Non-pigmented ciliary epithelial cell (primary cell): ENCODE measurements at places on chromosomes 12 and 14.

DNA sequence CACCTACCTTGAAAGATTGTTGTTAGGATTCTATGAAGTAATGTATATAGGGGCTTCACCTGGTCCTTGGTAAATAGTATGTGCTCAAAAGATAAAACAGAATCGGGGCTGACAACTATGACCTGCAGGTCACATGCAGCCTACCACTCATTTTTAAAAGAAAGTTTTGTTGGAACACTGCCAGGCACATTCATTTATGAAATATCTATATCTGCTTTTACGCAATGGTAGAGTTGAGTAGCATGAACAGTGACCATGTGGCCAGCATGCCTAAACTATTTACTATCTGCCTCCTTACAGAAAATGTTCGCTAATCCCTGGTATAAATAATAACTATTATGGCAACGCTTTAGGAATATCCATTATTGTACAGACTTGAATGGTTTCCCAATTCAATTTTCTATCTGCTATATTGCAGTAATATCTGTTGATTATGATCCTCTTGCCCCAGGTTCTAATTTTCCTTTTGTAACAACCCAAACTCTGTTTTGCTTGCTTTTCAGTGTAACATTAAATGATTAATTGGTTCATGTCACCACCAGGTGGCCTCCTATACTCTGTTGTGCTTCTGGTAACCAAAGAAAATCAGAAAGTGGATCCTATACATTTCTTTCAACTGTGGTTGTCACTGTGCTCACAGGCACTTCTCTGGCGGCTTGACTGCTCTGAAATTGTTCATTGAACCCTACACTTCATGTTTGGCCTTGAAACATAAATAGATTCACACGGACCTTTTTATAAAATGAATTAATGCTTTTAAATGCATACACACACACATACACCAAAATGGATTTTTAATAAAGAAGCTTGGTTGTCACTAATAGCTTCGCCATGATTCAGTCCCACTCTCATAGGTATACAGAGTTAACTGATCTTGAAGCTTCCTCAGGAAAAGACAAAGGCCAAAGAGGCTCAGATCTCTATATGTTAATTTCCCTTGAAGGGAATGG, 227.7 kb upstream of the NPAS3 start:
- DNase-seq = no peak

DNA sequence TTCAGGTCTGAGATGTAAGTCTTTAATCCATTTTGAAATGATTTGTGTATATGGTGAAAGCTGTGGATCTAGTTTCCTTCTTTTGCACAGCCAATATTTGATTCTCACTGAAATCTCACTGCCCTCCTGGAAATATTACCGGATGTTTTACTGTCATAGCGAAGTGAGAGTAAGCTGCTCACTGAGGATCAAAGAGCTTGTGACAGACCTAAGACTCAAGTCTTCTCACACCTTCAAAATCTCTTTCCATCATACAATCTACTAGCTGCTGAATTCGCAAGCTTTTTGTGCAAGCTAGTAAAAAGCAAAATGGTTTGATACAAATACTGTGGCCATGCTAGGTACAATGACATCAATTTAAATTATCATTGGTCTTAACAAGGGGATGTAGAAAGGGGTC, 3.9 kb downstream of the LRRK2 start:
- no peak for DNase-seq

DNA sequence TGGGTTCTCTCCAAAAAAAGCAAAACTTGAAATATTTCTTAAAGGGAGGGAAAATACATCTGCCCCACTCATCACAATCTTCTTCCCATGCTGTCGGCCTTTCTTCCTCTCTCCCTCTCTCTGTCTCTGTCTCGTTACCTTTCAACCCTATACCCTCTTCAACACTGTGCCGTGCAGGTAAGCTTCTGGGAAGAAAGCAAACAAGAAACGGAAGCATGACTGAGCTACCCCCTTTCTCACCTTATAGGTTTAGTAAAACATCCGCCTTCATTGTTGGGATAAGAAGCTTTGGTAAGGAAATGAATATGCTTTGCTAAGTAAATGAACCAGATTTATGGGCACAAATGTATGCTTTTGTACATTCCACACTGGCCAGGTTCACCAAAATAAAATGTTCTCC, 63.0 kb downstream of the TMEM30B start:
- DNase-seq = no peak

- no peak for DNase-seq
Observed at GRCh38 chr12:63931703-63932102, 87.2 kb downstream of the SRGAP1 start.

GRCh38 chr14:68461086-68461485, 331.8 kb downstream of the ZFP36L1 start:
- no peak for DNase-seq

- DNase-seq = no peak
Observed at GRCh38 chr12:29706311-29706710, 77.4 kb downstream of the TMTC1 start.

DNA sequence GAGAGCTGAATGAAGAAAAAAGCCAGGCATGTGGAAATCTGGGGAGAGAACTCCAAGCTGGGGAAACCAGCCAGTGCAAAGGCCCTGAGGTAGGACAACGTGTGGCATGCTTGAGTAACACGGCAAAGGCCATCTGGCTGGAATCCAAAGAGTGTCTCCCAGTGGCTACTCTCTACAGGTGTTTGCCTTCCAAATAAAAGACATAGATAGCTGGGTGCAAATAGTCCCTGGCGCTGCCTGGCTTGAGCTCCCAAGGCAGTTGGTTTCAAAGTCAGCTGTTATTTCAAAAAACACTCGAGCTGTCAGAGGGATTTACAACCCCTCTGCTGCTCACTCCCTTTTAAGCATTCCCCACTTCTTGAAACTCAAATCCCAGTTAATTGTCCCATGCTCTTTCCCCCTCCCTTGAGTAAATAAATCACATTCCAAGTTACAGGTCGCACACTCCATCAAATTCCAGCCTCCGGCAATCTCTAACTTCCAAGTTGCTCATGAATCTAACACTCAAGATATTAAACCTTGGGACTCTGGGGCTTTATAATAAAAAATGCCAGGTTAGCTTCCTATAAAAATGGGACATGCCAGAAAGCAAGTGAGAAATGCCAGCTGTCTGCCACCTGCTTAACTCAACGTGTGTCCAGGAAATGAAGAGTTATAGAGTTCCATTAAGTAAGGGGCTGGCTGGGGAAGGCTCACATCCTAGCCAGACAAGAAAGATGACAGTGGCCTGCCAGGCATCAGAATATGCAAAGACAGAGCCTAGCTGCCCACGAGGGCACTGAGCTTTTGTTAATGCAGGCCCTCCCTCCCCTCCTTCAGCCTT, 133.6 kb upstream of the NOS1 start:
- DNase-seq = no peak

DNA sequence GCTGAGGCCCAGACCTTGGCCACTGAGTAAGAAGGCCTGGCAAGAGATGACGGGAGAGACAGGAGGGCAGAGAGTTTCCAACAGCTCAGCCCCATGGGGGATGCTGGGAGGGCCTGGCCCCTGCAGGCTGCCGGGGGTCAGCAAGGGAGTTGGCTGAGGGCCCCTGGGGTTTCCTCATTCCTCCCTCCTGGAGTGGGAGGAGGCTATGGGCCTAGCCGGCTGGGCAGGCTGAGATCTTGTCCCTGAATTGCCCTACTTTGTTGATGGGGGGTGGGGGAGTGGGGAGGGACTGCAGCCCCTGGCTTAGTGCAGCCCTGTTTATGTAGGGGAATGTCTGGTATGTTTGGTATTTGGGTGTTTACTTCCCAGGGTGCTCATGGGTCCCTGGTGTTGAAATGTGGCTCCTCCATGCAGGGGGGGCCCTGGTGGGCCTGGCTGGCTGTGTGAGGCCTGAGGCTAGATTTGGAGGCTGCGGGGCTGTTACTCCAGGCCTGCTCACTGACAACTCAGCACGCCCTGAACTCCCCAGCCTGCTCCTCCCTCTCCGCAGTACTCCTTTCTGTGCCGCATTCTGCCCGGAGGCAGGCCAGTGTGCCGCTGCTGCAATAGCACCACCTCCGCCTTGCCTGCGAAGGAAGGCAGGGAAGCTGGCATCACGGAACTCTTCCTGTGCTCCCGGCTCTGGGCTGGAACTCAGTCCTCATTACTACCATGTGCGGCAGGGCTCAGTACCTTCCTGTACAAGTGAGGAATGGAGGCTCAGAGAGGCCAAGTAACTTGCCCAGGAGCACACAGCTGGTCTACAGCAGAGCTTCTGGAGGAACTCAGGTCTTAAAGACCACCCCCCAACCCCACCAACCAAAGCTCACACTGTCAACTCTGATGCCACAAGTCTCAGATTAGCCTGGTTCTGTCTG, 25.3 kb downstream of the JDP2 start:
- peak; percentile 54 for DNase-seq

DNA sequence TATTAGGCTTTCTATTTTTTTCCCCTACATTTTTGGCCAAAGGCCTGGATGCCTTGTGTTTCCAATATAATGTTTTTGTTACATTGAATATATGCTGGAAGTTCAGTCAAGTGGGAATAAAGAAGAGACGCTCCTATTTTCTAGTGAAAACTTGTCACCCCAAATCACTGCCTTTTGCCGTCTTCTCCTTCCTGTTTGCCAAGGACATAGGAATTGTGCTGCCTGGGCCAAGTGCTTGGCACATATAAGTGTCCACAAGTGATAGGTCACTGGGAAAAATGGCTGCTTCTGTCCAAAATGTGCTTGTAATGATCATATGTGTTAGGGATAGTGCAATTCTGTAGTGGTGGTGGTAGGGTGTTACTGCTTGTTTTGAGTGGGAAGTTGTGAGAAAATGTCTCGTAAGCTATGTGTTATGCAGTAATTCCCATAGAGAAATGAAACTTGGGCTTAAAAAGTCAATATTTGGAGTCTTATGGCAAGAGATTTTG, 11.6 kb upstream of the KCNJ8 start:
- DNase-seq = no peak

DNA sequence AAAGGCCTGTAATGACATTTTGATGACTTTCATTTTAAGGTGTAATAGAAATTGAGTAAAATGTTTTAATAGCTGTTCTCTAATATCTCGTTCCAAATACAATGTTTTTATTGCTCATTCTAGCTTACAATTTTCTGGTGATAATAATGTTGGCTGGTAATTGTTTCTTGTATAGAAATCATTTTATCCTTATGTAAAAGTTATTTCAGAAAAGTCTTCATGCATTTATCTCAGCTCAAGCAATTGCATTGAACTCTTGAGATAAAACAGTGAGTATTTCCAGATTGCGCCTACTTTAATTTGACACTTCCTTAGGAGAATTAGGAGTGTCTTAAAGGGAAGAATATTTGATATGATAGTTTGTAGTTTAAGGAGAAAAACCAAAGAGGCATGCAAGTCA, 4.0 kb downstream of the RMST start:
- no peak for DNase-seq

- DNase-seq = peak; percentile 53
Observed at GRCh38 chr12:116916714-116917114, 6.0 kb downstream of the FBXW8 start.

GRCh38 chr12:13801543-13801942, 179.9 kb downstream of the GRIN2B start:
- DNase-seq = no peak

- DNase-seq = no peak
Observed at GRCh38 chr12:100574187-100575074, 947 bp downstream of the GAS2L3 start.

- DNase-seq = no peak
Observed at GRCh38 chr14:22735096-22735495, 31.4 kb upstream of the OXA1L start.

DNA sequence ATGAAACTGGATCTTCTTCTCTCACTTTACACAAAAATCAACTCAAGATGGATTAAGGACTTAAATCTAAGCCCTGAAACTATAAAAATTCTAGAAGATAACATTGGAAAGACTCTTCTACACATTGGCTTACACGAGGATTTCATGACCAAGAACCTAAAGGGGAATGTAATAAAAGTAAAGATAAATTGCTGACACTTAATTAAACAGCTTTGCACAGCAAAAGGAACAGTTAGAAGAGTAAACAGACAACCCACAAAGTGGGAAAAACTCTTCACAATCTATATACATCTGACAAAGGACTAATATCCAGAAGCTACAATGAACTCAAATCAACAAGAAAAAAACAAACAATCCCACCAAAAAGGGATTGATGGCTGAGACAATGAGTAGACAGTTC, 74.4 kb downstream of the BLTP3B start:
- DNase-seq = no peak
